Activated naive CD8-positive, alpha-beta T cell treated with anti-CD3 and anti-CD28 coated beads, Interleukin-2, amount 10 ng/mL, durations not matched to agents 7 days and 5 days (primary cell): ENCODE measurements at places on chromosomes 3 and 15. TPM values are rescaled to one million over a fixed set of nuclear protein-coding genes. Genes with fewer than 3 reads are reported as not detected.

Gene ETV5
- 2.0 TPM for total RNA-seq

Gene CYP19A1
- not detected for total RNA-seq

GRCh38 chr15:41024131-41024530 is 70.9 kb downstream of the CHAC1 start:
- no peaks in the 10 kb centered on the region for H3K27me3 ChIP-seq
- no peaks in the 10 kb centered on the region for H3K4me1 ChIP-seq
- H3K27ac ChIP-seq, result no peak overlapping the region
- peaks cover 22% of the 10 kb centered on the region for H3K36me3 ChIP-seq

GRCh38 chr3:46542344-46542743 is 23.8 kb downstream of the LRRC2 start:
- H3K27me3 ChIP-seq, result peaks cover 21% of the 10 kb centered on the region
- no peak overlapping the region for H3K4me3 ChIP-seq
- no peak overlapping the region for H3K27ac ChIP-seq
- DNase-seq, result no peak
- peaks cover 32% of the 10 kb centered on the region for H3K4me1 ChIP-seq
